ENCODE measurements at places on chromosomes 16 and 17.

- no peak for DNase-seq
Measured at GRCh38 chr16:83955218-83956130, 2.4 kb downstream of the OSGIN1 start.

DNA sequence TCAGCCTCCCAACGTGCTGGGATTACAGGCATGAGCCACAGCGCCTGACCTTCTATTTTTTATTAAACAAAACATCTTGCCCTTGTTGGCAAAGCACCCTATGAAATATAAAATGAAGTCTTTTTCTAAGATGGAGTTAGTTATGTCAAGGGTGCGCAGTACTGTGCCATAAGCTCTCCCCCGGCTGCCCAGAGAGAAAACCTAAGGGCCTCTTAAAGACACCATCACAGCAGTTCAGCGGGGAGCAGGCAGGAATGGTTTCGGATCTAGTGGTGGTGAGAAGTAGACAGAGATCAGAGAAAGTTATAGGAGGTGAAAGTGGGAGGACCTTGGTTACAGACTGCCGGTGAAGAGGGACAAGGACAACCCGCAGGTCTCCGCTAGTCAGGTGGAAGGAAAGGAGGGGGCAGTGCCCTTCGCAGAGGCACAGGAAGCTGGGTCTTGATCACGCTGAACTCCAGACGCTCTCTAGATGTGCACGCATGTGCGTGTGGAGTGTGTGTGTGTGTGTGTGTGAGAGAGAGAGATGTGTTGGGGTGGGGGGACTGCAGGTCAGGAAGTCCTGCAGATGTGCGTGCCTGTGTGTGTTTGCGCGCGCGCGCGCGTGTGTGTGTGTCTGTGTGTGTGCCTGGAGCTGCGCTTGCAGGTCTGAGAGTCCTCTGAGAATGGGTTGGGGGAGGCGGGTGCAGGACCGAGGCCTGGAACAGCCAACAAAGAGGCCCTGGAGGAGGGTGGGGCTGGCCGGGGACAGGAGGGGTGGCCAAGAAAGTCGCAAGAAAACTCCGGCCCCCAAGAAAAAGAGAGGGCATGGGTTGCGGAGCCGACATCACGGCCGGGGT lies 748 bp upstream of the CMTM3 start:
- DNase-seq = peak; percentile 58

DNA sequence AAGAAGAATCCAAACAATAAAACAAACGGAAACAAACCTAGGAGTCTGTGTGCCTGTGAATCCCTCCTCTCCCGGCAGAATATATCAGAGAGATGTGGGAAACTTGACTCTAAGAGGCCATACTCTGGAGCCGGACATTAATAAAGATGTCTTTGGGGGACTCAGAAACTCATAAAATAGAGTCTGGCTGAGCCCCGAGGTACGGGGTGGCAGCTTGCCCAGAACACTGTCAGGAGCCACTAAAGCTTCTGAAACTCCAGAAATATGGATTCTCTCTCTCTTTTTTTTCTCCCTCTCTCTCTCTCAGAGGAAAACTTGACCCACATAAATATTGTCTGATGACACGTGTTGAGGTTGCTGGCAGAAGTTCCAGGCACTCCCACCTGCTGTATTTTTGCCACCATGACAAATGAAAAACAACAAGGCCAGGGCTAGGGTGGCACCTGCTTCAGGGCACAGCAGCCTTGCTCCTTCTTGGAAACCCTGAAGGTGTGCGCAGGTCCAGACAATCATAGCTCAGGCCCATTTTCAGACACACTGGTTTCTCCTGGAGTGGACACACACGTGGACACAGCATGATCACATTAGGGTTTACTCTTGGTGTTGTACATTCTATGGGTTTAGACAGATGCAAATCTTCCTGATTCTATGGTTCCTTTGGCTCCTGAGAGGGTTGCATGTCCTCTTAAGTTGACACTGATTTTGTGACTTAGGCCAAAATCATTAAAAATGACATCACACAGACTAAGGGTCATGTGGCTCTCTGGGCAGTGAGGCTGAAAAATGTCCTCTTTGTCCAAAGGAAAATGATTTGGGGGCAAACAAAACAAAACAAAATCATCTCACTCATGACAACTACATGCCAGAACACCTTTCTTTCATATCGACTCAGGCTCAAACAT lies 282.6 kb upstream of the IRX3 start:
- DNase-seq = no peak

- no peak for DNase-seq
Measured at GRCh38 chr17:55451203-55451641, 29.6 kb upstream of the MMD start.

- no peak for DNase-seq
Measured at GRCh38 chr17:6596941-6597340, 40.6 kb upstream of the PITPNM3 start.

DNA sequence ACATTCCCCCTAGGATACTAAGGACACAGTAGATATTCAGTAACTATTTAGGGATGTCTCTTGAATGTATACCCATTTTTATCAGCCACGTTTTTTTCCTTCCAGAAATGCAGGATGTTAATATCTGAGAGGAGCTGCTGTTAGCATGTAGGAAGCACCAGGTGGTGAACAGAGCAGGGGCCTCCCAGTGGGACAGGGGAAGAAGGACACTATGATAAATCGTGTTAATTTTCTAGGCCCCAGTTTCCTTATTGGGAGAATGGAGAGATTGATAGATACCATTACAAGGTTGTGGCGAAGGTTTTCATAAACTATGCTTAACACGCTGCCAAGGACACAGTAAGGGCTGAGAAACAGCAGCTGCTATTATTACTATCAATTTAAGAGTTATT lies 45.4 kb downstream of the PRSS54 start:
- DNase-seq = no peak

DNA sequence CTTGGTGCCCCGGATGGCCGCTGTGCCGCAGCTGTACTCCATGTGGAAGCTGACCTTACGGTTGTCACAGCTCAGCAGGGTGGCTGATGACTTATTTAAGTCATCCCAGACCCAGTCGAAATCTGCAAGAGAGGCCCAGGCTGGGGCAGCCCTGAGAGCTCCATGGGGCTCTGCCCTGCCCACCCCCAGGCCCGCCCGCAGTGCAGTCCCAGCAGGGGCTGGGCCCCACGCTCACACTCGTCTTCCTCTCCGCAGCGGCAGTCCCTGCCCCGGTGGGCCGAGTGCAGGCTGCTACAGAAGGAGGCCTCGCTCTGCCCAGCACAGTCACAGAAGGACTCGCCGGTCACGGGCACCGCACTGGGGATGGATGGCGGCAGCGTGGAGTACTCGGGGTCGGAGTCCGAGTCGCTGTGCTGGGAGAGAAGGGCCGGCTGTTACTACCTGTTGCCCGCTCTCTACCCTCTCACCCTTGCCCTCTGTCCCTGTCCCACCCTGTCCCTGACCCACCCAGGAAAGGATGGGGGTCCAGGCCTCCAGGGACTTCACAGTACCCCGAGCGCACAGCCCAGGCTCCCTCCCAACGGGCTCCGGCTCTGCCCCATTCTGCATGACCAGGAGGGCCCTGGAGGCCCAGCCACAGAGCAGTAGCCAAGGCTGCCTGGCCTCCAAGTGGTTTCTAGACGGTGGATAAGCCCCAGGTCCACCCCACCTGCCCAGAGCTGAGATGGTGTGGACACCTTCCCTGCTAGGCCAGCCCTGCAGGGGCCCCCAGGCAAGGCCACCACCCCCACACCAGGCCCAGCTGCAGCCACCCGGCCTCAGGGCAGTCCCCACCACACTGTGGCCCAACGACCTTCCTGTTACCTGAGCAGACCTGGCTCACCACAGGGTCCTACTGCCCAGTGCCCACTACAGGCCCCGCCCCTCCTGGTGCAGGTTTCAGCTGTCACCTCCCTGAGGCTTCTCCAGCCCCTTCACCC lies 3.9 kb downstream of the SPSB3 start:
- no peak for DNase-seq

DNA sequence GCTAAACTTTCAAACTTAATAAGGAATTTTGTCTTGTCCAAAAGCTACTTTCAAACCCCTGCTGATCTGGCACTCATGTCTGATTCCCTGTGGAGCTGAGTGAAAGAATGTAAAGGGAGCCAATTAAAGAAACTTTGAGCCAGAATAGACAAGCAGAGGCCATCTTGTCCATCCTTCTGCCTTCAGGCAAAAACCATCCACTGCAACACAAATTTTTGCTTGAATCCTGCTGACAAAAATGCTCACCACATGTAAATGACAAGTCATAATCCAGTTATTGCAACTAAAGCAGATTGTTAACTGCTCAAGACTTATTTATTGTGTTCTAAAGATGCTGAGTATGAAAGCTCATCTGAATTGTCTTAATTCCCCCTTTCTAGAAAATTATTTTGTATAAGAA lies 124.0 kb upstream of the HLF start:
- DNase-seq = no peak

GRCh38 chr17:49402706-49403105 lies 12.0 kb downstream of the PHB1 start:
- DNase-seq = no peak

GRCh38 chr16:27219161-27219560 lies 15.8 kb downstream of the KDM8 start:
- DNase-seq = no peak

- no peak for DNase-seq
Measured at GRCh38 chr17:8696426-8696825, 48.2 kb downstream of the CCDC42 start.
